ENCODE measurements at places on chromosomes 11 and 22.

DNA sequence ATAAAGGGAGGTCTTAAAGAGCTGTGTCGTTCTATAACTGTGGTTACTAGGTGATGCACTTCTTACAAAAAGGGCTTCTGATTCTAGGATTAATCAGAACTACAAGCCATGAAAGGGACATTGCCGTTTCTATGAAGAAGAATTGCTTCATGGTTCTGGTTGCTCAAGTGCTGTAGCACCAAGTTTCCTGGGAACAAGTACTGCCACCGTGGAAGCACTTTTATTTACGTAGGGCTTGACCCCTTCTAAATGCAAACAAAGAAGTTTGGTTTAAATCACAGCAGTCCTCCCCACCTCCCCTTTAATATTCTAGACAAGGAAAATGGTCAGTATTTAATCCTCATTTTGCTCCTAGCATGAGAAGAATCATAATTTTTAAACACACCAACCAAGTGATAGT, 9.8 kb downstream of the YAP1 start:
- DNase-seq, result no peak

DNA sequence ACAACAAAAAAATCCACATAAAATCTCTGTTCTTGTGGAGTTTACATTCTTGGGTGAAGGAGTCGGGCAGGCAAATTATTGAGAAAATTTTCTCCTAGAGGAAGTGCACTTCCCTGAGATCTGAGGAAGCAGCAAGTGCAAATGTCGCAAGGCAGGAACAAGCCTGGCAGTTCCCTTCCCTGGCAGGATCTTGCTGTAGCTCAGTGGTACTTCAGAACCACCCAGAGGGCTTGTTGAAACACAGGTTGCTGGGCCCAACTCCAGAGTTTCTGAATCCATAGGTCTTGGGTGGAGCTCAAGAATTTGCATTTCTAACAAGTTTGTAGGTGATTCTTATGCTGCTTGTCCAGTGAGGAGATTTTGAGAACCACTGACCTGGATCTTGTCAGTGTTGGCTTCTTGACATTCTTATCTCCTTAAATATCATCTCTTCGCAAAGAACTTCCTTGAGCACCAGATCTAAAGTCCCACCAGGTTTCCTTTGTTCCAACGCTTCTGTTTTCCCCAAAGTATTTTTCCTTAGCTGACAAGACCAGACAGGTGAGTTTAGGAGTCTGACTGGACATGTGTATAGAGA, 9.6 kb downstream of the QSER1 start:
- DNase-seq, result no peak

- DNase-seq, result no peak
These were observed 6.4 kb downstream of the VPS51 start for GRCh38 chr11:65102142-65103095.

- DNase-seq, result no peak
These were observed 123.8 kb downstream of the DDX10 start for GRCh38 chr11:108788565-108789199.

- no peak for DNase-seq
These were observed 224.6 kb upstream of the CCDC90B start for GRCh38 chr11:83510530-83511460.

- no peak for DNase-seq
These were observed 1.8 kb upstream of the FLI1 start for GRCh38 chr11:128691802-128692752.

DNA sequence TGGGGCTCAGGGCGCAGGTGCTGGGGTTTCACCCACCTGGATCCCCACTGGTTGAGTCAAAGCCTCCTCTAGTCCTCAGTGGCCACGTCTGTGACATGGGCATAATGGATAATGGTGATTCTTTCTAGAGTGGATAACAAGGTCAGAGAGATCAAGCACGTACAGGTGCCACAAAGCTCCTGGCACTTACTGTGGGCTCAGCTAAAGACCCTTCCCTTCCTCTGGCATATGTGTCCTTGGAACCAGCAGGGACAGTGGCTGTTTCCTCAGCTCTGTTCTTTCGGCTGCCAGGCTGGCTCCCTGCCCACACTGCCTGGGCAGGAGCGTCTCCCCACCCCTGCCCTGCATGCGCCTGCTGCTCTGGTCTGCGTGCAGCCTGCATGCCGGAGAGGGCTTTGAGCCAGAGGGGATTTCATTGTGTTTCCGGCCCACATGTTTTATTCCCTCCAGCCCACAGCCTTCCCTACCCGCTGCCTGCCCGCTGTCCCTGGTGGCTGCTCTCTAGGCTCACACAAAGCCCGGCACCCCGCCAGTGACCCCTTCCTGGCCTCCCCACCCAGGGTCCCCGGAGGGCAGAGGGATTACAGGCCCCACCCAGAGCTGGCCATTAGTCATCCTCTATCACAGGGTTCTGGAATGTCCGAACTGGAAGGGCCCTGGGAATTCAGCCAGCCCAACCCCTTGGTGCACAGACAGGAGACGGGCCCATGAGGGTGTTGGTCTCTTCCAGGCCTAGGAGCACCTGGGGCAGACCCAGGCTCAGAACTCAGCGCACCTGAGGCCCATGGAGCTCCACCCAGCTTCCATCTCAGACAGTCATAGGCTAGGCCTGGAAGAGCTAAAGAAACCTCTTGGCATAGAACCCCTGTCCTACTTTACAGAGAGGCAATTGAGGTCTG, 55.3 kb upstream of the GCAT start:
- no peak for DNase-seq

GRCh38 chr11:127458561-127458960, 458.0 kb upstream of the KIRREL3 start:
- no peak for DNase-seq

GRCh38 chr11:1224111-1224490, 1.2 kb downstream of the MUC5B start:
- DNase-seq, result no peak

DNA sequence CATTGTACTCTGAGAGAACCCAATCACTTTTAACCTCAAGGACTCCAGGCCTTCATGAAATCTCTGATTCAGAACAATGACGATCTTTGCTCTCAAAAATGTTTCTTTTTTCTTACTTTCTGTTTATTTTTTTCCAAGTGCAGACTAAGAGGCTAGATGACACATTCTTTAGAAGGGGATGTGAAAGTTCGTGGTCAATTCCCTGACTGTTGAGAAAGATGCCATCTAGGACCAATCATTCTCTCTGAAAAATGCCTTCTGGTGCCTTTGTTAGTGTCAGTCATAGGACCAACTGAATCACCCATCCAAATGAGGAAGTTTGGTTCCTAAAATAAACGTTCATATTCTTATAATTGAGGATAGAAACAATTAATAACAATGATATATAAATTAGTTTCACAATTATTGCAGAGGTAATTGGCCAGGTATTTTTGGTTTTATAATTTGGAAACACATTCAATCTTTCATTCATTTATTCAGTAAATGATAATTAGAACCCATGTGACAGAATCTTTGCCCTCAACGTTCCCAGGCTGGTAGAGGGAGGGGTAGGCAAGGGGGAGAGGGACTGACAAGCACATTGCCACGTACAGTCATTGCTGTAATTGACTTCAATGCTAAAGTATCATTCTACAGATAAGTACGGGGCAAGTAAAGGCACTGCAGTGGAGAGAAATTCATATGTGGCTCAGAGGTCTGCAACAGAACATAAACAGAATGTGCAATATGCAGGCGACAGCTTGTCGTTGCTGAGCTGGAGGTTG, 333.4 kb upstream of the MPPED2 start:
- DNase-seq, result no peak

GRCh38 chr11:128947773-128948172, 5.1 kb upstream of the TP53AIP1 start:
- no peak for DNase-seq

GRCh38 chr11:59186130-59186594, 14.2 kb downstream of the DTX4 start:
- peak; percentile 44 for DNase-seq

- no peak for DNase-seq
These were observed 414.9 kb downstream of the TBC1D22A start for GRCh38 chr22:47177334-47177815.

DNA sequence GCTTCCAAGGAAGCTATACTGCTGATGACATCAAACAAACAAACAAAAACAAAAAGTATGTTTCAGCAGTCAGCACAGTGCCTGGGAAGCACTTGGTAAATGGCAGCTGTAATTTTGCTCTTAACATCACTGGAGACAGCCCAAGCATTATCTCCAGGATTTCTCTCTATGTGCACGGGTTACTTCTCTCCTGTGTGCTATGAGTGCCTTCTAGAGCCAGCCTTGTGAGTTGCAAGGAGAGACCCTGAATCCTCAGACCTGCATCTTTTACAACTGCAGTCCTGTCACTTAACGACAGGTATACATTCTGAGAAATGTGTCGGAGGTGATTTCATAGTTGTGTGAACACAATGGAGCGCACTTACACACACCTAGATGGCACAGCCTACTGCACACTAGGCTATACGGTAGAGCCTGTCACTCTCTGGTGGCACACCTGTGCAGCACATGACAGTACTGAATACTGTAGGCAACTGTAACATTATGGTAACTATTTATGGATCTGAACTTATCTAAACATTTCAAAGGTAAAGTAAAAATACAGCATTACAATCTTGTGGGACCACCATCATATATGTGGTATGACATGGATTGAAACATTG, 662.5 kb upstream of the B3GAT1 start:
- no peak for DNase-seq

GRCh38 chr11:12198251-12199222, 88.1 kb downstream of the MICAL2 start:
- peak; percentile 43 for DNase-seq

GRCh38 chr22:35986088-35986487, 42.5 kb downstream of the RBFOX2 start:
- DNase-seq, result no peak

DNA sequence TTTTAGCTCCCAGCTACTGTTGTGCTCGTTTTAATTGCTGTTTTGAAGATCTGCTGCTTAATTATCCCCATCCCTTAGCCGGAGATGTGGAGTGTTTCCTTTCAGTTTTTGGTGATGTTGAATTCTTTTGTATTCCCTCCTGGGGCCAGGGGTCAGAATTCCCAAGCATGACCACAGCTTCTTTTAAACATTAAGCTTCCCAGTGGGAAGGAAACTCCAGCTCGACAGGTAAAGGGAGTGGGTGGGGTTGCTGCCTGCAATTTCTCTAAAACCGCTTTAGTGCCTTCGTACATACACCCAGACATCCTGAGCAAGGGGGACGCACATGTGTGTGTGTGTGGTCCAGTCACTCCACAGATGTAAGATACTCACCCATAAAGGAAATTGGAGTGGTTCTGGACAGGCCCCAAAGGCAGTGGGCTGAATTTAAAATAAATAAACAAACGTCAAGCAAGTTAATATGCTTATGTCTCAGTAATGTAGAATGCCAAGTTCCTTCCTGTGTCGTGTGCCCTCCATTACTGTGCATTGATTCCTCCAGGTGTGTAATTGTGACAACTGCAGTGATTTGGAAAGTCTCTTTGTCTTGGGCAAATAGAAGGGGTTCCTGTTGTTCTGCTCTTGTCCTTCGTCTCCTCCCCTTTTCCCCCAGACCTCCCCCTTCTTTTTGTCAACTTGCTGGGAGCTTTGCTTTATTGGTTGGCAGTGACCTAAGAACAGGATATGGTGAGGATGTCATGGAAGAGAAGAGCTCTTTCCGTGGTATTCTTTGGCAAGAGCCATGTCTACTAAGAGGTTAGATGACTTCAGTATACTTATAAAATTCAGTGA, 19.2 kb upstream of the ADSL start:
- no peak for DNase-seq

GRCh38 chr11:122843281-122844141, 5.2 kb downstream of the CRTAM start:
- peak; percentile 29 for DNase-seq

DNA sequence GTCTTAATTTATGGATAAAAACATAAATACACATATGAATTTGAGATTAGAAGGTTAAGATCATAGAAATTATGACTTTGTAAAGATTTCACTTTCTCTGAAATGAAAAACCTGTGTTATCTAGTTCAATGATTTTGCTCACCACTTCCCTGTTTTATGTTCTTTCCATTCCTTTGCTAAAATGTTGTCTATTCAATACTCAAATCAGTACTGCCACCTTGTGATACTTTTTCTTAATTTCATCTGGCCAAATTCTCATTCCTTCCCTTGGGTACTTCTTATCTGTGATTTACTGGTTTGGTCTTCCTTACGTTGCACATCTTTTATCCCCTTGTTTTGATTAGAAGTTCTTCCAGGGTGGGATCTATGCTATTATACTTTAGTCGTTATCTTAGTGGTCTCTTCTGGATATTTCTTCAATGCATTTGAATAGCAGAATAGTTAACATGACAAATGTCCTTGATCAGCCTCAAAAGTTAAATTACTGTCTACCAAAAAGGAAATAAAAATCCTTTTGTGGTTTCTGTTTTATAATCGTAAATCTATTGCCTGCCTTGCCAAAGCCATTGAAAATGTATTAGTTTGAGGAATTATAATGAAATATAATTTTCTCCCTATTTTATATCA, 197.0 kb downstream of the PGR start:
- no peak for DNase-seq

DNA sequence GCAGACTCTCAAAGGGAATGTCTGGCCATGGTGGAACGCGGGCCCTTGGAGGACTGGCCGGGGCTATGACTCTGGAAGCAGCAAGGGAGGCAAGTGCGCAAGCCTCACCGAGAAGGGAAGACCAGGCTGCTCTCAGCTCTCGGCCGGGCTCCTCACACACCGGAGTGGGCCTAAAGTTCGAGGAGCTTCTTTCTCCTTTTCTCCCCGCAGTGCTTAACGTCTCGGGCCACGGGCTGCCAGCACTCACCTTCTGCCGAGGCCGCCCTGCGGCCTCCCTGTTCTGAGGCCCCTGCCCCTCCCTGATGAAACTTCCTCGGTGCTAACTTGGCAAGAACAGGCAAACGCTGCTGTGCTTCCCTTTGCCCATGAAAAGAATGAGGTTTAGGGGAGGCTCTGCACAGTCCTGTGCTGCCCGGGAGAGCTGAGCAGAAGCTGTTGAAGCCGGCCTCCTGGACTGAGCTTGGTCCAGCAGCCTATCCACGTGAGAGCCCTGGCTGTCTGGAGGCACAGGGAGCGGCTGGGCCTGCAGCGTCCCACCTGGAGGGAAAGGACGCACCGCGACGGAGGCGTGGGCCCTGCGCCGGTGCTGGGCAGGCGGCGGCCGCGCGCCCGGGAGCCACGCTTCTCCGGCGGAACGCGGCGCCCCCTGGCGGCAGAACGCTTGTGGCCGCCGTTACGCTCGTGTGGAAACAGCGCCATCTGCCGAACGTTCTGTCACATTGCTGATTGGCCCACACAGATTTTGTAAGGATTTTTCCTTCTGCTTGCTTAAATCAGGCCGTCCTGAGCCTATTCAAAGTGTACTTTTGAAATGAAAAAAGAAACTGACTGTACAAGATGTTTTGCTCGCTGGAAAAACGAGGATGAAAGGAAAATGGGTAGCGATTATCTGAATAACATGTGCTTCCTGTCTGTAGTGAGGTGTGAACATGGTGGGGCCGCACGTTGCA, 65.0 kb upstream of the TMEM45B start:
- DNase-seq, result peak; percentile 72

GRCh38 chr11:91081440-91082043, 858.7 kb upstream of the CHORDC1 start:
- DNase-seq, result no peak

- DNase-seq, result no peak
These were observed 37.3 kb upstream of the TOP3B start for GRCh38 chr22:22019659-22020424.

GRCh38 chr11:66011239-66011784, 496 bp upstream of the CST6 start:
- DNase-seq, result no peak

GRCh38 chr11:12386745-12387144, 9.4 kb downstream of the PARVA start:
- no peak for DNase-seq

GRCh38 chr11:130720232-130721022, 195.9 kb downstream of the SNX19 start:
- no peak for DNase-seq

- peak; percentile 27 for DNase-seq
These were observed 113.7 kb downstream of the PTPRJ start for GRCh38 chr11:48093795-48094642.

GRCh38 chr11:118017111-118017510, 30.9 kb downstream of the IL10RA start:
- DNase-seq, result no peak
